ENCODE measurements at places on chromosomes 3 and 15.

DNA sequence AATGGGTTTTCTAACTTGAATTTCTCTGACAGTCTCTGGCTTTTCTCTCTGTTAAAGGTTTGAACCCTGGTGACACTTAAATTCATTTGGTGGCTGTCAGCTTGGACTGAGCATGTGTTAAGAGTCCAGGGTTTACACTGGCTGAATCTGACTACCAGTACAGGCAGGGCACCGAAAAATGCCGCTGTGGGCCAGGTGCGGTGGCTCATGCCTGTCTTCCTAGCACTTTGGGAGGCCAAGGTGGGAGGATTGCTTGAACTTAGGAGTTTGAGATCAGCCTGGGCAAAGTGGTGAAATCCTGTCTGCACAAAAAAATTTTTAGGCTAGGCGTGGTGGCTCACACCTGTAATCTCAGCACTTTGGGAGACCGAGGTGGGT, 1.8 kb downstream of the MANF start:
- DNase-seq, result no peak

DNA sequence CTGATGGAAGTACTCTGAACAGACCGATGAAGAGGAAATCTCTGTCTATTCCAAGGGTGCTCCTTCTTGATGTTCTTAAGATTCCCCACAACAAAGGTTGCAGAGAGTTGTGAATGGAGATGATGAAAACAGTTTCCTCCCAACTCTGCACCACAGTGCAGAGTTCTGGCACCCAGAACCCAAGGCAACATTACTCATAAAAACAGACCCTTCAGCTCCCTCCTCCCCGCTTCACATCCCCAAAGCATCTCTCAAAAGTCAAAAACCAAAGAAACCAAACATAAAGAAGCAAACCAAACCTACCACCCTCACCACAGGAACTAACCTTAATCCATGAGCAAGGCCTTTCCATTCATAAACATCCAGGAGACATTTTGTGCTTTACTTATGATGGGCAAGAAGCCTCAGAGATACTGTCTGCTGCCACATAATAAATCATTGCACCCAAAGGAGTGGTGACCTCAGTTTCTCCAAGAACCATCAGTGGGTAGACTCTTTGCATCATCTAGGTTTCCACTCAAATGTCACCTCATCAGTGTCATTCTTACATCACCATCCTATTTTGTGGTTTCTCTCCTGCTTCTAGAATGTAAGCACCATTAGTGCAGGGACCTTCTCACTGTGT, 13.2 kb downstream of the PCOLCE2 start:
- DNase-seq, result no peak

- DNase-seq, result peak; percentile 11
Measured at GRCh38 chr3:29649815-29650547, 369.1 kb downstream of the RBMS3 start.

DNA sequence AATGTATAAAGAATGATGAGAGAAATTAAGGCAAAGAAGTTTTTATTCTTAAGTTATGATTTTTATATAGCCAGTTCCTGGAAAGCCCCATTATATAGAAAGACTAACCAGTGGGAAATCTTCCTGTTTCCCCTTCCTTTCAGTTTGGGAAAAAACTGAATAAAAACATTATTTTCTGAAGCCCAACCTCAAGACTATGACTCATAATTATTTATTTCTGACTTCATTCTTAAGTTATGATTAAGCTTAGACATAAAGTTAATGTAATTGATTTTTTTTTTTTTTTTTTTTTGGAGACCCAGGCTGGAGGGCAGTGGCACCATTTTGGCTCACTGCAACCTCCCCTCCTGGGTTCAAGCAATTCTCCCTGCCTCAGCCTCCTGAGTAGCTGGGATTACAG, 55.8 kb downstream of the TRPC1 start:
- DNase-seq, result no peak

- DNase-seq, result no peak
Measured at GRCh38 chr3:174822320-174822719, 36.8 kb upstream of the NAALADL2 start.

DNA sequence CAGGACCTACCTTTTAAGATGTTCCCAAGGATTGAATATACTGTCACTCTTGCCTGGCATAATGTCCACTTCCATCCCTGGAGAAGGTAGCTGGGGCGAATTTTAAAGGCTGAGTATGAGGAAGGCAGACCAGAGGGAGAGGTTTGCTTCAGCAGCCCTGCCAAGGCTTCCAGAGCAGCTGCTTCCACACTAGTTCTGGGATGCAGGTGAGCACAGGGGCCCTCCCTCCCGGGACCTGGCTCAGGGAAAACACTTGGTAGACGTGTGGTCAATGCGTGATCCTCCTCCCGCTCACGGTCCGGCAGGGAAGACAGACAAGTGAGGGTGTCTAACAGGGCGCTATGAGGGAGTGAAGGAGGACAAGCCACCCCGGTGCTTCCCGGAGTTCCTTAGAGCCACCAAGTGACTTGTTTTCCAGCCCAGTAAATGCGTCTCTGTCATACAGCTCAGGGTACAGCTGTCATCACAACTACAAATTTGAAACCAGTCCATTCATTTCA, 327.6 kb downstream of the ARRDC4 start:
- no peak for DNase-seq

GRCh38 chr3:108388136-108389132, 92.1 kb downstream of the HHLA2 start:
- no peak for DNase-seq

- no peak for DNase-seq
Measured at GRCh38 chr15:60800299-60801072, 321.5 kb upstream of the ICE2 start.

DNA sequence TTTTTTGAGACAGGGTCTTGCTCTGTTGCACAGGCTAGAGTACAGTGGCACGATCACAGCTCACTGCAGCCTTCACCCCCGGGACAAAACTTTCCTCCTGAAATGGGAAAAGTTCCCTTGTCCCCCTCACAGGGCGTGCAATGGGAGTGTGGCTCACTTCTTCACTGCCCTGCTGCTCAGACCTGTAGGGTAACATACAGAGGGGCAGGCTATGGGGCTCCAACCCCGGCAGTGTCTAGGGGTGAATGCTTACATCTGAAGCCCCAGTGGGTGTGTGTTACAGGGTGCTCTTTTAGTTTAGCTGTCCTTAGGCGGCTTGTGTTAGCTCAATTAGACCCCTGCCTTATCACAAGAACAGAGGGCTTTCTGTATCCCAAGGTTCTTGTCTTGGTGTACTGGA, 157.3 kb downstream of the RBPMS2 start:
- DNase-seq, result no peak

- no peak for DNase-seq
Measured at GRCh38 chr15:33298631-33299030, 12.1 kb upstream of the RYR3 start.

DNA sequence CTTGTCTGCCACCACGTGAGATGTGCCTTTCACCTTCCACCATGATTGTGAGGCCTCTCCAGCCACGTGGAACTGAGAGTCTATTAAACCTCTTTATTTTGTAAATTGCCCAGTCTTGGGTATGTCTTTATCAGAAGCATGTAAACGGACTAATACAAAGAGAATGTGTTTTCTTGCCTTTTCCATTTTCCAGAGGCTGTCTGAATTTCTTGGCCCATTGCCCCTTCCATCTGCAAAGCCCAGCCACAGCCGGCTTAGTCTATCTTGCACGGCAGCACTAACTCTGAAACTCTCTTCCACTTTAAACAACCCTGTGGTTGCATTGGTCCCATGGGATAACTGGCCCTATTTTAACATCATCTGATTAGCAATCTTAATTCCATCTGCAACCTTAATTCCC, 215.3 kb downstream of the LRTM1 start:
- DNase-seq, result no peak

DNA sequence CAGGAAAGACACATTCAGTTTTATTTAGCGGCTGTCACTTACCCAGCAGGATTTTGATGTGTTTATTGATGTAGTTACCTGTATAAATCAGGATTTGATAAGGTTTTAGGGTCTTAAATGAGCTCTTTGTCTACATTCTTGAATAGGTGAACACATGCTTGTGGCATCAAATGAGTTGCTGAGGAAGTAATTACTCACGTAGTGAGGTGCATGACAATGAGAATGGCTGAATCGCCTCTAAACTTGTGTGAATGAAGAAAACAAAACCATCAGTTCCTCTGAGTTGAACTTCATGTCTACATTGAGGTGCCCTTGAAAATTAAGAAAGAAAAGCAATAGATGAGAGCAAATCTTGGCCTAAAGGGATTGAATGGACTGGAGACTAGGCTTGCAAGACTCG, 245.6 kb upstream of the SATB1 start:
- no peak for DNase-seq

DNA sequence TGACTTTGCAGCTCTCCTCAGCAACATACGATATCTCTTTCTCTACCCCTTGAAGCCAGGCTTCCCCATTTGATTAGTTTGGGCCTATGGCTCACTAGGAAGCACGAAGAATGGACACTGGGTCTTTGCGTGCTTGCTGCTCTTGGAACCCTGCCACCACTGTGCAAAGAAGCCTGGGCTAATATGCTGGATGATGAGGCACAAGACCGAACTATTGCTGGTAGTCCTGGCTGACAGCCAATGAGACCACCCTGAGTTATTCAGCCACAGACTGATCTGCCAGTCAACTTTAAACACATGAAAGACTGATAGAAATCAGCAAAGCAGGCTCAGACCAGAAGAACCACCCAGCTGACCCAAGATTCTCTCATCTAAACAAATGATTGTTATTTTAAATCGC, 250.3 kb downstream of the CBLB start:
- DNase-seq, result no peak

DNA sequence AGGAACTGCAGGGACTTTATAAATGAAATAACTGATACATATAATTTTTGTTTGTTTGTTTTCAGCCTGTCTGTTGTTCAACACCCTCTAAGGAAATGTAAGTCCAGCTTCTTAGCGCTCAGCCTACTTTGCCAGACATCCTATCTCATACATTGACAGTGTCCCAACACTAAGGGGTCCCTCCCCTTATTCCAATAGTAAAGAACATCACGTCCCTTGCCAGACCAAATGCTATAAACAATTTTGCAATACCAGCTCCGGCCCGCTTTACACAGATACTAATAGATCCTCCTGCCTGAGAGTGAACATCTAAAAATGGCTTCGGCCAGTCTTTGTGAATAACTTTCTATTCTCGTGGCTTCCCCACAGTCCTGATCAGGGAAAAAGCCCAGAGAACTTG, 4.5 kb upstream of the TAFA4 start:
- DNase-seq, result no peak

DNA sequence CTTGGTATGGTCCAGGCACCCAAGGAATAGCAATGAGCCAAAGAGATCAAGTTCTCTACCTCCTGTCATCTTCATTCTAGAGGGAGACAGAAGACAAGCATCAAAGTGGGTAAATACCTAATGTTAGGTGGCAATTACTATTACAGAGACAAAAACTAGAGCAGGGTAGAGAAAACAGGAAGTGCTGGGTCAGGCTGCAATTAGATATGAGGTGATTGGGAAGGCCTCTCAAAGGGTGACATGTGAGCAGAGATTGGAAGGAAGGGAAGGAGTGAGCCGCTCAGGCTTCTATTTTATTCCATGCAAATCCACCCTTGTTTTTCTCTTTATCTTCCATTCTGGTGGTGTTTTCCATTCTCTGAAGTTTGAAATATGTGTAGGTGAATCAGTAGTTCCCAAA, 37.4 kb downstream of the EBLN2 start:
- no peak for DNase-seq

DNA sequence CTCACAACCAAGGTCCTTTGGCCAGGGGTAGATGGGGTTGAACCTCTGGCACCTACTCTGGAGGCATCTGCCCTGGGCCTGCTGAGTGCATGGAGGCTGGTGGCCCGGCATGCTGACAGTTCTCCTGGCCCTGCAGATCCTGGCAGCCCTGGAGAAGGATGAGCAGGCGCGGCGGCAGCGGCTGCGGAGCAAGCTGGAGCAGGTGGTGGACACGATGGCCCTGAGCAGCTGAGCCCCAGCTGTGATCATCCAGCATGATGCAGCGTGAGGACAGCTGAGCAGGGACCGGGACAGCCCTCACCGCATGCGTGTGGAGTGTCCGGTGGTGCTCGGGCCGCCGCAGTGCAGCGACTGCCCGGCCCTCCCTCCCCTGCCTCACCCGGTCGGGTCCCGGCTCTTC, 50.9 kb downstream of the PLXNA1 start:
- DNase-seq, result no peak

GRCh38 chr3:22713936-22714335, 489.2 kb upstream of the UBE2E2 start:
- no peak for DNase-seq

- DNase-seq, result no peak
Measured at GRCh38 chr3:113228498-113229286, 17.3 kb downstream of the BOC start.

DNA sequence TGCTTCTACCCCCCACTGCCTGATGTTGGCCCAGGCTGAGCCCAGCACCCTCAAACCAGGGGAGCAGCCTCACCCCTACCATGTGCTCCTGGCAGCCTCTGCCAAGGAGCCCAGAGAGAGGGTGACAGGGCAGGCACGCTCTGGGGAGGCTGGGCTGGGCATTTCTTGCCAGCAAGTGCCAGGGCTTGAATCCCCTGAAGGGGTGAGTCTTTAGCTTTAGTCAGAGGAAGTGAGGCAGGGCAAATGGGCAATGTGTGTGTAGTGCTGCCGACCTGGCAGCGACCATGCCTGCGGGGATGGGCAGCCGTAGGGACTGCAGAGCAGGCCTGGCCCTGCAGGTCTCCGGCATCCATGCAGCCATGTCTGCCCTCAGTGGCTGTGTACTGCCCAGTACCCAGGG, 18.1 kb downstream of the DUSP7 start:
- no peak for DNase-seq

DNA sequence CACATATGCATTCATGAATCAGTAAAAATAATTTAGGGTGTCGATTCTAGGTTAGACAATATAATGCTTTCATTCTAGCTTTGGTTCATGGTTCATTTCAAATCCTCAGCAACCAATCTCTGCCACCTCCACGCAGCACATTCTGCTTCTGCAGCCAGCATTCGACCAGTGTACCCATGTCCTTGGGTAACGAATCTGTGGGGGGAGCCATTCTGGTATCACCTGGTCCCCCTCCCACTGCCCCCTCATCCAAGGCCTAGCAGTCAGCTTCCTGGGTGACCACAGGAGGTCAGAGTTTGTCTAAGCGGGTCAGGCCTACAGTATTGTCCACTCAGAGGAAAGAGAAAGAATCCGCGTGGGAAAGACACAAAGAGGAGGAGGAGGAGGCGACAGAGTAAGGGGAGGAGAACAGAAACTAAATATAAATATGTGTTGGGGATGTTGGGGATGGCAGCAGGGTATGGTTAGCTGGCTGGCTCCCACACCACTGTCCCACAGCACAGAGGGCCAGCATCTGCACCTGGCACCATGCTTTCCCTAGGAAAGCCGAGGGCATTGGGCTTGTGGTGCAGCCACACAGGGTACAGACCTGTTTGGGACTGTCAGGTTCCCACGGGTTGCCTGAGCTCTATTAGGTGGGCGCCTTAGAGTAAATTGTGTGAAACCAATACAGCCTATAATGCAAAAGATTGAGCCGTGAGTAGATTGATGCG, 12.1 kb downstream of the PAK6 start:
- no peak for DNase-seq
